ENCODE measurements at places on chromosomes 4 and X. TPM values are rescaled to one million over a fixed set of nuclear protein-coding genes. Genes with fewer than 3 reads are reported as not detected.

MGARP gene
- not detected for total RNA-seq

- DNase-seq = no peak
Measured at GRCh38 chrX:45266456-45266855, 65.8 kb upstream of the DIPK2B start.

DNA sequence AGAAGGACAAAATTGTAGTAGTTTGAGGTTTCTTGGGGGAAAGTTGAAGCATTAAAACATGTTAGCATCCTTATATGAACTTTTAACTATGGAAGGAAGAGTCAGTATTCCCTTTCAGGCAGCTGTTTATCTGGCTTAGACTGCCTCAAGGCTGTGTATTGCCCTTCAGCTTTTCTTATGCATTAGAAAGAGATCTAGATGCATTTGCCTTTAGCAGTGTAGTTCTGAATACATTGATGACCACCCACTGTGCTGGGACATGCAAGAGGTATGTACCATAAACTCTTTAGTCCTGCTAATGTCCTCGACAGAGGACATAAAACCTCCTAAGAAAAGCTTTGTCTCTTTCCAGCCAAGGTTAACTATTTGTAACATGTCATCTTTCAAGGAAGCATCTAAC, 2.9 kb downstream of the FAM200B start:
- DNase-seq = no peak

PITX2 gene
- 1.8 TPM for total RNA-seq

Measured in SK-MEL-5 (cell line).